ENCODE measurements at places on chromosomes 2 and 18.

GRCh38 chr2:109376796-109377495, 236.8 kb downstream of the SEPTIN10 start:
- no peak for DNase-seq

DNA sequence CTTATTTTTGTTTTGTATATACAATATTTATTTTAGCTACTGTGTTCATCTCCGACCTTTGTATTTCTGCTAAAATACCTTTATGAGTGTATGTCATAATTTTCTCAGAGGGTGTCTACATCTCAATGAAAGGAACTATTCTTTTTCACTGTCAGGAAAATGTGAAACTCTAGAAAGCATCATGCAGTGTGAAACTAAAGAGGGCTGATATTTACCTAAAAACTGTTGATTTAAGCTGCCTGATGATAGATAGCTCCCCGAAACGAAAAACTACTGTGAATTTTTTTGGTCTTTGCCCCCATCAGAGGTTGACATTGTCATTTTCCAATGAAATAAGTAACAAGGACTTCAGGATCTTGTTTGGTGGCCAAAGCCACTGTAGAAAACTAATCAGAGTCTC, 38.8 kb downstream of the TMEM178A start:
- DNase-seq: no peak

DNA sequence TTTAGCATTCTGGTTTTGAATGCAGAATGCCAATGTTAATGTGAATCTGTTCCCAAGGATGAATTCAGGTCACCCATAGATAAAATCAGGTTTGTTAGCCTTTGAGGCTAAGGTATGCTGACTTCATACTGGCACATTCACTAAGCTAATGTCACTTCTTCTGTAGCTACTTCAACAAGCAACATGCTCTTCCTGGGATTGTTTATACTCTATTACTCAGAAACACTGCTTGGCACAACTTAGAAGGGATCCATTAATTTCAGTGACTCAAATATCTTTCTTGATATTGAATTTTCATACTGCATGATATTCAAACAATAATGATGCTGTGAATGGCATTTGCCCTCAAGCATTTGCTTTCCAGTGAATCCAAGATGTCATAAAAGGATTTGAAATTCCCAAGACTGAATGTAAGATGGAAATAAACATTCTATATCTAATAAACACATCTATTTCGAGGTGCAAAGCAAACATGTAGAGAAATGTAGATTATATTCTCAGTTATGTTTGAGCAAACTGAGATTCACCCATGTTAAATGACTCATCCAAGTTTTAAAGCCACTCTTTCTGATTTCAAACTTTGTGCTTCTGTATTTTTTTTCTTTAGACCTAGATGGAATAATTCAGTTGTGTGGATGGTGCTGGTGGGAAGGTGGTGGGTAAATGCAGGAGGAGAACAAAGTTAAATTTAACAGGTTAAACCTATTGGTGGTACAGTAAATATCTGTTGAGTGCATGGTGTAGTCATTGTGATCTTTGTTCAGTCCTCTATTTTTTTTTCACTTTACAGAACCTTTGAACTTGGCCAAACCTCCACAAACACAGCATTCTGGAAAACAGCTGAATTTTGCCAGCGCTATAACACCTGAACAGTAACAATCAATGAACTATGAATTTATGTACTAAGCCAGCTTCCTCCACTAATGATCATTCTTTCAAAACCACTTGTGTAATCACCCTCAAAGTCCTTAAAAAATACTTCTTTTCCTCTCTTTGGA, 162.1 kb upstream of the XIRP2 start:
- no peak for DNase-seq

DNA sequence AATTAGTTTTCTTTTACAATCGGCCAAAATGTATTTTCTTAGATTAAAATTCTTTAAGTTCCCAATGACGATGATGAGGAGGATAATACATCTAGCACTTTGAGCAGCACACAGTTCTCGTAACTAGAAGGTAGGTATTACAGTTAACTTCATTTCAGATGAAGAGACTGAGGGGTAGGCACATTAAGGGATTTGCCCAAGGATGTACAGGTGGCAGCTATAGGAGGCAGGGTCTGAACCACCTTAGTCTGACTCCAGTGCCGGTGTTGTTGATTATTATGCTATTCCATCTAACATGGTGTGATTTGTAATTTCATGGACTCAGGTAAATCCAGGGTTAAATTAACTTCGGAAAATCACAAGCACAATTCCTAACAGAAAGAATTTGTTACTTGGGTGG, 1.1 kb downstream of the CD28 start:
- peak; percentile 61 for DNase-seq

- no peak for DNase-seq
These were observed 2.1 kb downstream of the PCBP1 start for GRCh38 chr2:70089220-70089982.

- DNase-seq: no peak
These were observed 592 bp upstream of the METAP1D start for GRCh38 chr2:171999161-171999560.

DNA sequence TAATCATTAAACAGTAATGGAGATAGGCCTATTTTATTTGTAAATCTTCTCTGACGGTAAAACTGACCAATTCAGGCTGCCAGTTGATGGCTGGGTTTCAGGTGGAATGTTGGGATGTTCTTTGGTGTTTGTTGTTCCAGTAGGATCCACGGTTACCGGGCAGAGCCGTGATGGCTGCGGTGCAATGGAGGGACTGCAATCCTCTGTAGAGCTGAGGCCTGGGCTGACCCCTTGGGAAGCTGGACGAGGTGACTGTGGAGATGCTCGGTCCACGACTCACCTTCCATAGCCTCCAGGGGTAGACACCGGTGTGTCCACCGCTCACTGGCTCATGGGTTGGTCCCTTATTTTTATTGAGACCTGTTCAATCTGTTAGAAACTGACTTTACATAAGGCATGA, 42.5 kb downstream of the ZNF519 start:
- no peak for DNase-seq

- no peak for DNase-seq
These were observed 141.5 kb upstream of the FN1 start for GRCh38 chr2:215577356-215577755.

DNA sequence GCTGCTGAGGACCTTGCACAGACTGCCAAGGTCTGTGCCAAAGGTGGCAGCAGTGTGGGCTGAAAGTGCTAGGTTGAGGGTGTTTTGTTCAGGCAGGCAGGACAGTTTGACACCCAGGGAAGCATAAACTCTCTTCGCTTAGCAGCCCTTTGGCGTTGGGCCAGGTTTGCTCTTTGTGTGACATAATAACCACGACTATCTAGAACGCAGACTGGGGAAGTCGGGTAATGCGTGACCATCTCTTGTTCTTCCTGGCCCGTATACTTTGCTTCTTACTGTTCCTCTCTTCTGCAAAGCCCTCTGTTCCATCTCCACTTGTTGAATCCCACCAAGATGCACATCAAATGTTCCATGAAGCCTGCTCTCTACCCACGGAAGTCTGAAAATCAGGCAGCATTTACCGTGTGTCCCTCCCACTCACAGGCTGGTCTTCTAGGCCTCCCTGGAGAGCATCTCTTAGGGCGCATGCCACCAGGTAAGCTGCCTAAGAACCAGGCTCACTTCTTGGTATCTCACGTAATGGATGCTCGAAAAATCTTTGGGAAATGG, 96.7 kb upstream of the LMAN1 start:
- no peak for DNase-seq

- no peak for DNase-seq
These were observed 143.5 kb upstream of the PGAP1 start for GRCh38 chr2:197069958-197070357.

DNA sequence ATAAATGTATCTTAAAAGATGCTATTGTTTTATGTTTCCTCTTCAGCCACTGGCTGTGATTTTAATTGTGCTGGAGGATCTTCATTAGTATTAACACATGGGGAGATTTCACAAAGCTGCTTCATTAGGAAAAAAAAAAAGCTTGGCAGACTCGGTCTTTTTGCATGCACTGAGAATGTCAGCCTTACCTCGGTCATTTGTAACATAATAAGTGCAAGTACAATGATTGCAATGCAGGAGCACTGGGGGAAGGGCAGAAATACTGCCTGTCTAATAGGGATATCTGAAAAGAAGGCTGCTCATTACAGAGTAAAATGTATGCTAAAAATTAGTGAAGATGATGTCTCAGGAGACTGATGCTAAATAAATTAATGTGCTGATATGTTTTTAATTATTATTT, 1.3 kb upstream of the BAZ2B start:
- DNase-seq: no peak

GRCh38 chr2:148998165-148998830, 40.2 kb upstream of the LYPD6B start:
- DNase-seq: no peak

GRCh38 chr2:14628901-14629300, 3.6 kb upstream of the LRATD1 start:
- no peak for DNase-seq

DNA sequence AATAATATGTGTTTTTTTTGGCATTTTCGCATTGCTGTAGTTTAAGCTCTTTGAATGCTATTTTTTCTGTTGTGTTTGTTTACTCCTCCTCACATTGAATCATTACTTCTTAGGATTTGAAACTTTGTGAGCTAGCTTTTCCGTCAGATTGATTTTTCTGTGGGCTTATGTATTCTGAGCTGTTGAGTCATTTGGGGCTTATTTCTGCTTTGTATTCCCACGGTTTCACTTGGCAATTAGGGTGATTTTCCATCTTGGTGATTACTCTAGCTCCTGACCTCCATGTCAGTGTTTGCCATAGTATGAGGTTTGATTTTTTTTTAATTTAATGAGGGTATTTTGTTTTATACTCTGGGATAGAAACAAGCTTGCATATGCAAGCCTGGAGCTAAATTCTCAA, 200.0 kb downstream of the CCDC102B start:
- DNase-seq: no peak

- DNase-seq: no peak
These were observed 9.8 kb downstream of the SLC4A3 start for GRCh38 chr2:219636941-219637841.

DNA sequence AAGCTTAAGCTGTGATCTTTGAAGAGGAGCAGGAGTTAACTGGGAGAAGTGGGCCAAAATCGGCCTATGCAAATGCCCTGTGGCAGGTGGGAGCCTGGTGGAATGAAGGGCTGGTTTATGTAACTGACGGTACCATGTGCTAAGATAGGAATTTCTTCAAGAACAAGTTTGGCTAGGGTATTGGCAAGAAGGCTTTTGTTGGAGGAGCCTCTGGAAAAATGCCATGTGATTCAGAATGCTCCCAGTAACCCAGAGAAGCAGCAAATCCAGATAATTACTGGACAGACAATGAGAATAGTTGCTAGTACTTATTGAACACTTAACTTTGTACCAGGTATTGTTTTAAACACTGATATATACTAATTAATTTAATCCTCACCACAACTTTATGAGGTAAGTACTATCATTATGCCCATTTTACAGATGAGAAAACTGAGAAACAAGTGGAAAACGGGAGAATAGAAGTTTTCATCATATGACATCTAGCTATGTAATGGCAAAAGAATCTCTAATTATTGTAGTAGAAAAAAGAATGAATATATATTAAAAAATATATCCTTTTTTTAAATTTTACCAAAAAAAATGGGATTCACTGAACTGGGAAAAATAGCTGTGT, 9.1 kb upstream of the FAM124B start:
- no peak for DNase-seq

- DNase-seq: no peak
These were observed 83.9 kb downstream of the RPRM start for GRCh38 chr2:153394686-153395085.

All from CD4-positive, CD25-positive, alpha-beta regulatory T cell (primary cell).